ENCODE measurements at places on chromosomes 2 and 18. TPM values are rescaled to one million over a fixed set of nuclear protein-coding genes. Genes with fewer than 3 reads are reported as not detected.

RFX8 gene
- total RNA-seq = 2.6 TPM

ALPP gene
- not detected for total RNA-seq

GALR1 gene
- not detected for total RNA-seq

CD28 gene
- 205 TPM for total RNA-seq

GCG gene
- total RNA-seq = not detected

CFAP65 gene
- not detected for total RNA-seq

DNA sequence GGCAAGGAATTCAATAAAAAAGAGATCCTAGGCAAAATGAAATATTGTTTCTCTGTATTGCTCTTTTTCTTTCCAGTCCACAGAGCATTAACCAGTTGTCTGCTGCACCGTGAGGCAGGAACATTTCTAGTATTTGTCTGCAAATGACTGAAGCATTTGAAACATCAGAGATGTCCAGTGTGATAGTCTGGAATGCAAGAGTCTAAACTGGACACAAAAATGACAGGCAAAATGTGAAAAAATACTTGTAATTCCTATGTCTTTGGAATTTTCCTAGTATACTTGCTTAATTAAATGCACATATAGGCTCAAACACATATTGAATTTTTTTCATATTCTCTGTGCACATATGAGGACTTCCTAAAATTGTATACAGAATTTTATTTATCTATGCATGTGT, 120.5 kb upstream of the SPATS2L start:
- H3K27me3 ChIP-seq = peaks cover 33% of the 10 kb centered on the region
- no peak overlapping the region for H3K4me3 ChIP-seq
- no peaks in the 10 kb centered on the region for H3K4me1 ChIP-seq
- H3K36me3 ChIP-seq = no peaks in the 10 kb centered on the region

GRCh38 chr18:9539283-9539682, 64.0 kb downstream of the RALBP1 start:
- no peak overlapping the region for H3K4me3 ChIP-seq
- DNase-seq = no peak
- peaks cover 26% of the 10 kb centered on the region for H3K36me3 ChIP-seq
- no peaks in the 10 kb centered on the region for H3K27me3 ChIP-seq
- no peak overlapping the region for H3K27ac ChIP-seq

GRCh38 chr2:153626676-153627075, 148.1 kb upstream of the RPRM start:
- no peaks in the 10 kb centered on the region for H3K36me3 ChIP-seq
- no peak overlapping the region for H3K27ac ChIP-seq
- no peaks in the 10 kb centered on the region for H3K4me1 ChIP-seq
- no peak overlapping the region for H3K4me3 ChIP-seq

GRCh38 chr2:154193246-154193645, 321.5 kb downstream of the GALNT13 start:
- no peak for DNase-seq
- no peak overlapping the region for H3K4me3 ChIP-seq
- no peaks in the 10 kb centered on the region for H3K36me3 ChIP-seq
- no peaks in the 10 kb centered on the region for H3K4me1 ChIP-seq

DNA sequence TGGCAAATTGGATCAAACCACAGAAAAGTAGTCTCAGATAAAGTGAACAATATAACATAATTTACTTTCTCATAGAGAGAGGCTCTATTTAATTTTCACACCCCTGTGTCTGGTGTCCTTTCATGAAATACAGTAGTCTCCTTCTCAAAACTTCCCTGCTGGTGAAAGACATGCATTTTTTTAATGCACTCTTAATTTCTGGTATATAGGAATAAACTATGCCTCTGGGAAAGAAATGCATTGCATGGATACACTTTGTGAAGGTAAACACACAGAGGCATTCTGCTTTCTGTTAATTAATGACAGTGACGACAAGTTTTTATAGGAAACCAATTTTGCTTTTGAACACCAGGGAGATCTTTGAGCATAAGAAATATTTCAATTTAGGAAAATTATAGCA, 24.1 kb upstream of the TMEM178A start:
- H3K27ac ChIP-seq = no peak overlapping the region
- H3K4me3 ChIP-seq = no peak overlapping the region
- no peaks in the 10 kb centered on the region for H3K36me3 ChIP-seq
- no peak for DNase-seq
- no peaks in the 10 kb centered on the region for H3K4me1 ChIP-seq

DNA sequence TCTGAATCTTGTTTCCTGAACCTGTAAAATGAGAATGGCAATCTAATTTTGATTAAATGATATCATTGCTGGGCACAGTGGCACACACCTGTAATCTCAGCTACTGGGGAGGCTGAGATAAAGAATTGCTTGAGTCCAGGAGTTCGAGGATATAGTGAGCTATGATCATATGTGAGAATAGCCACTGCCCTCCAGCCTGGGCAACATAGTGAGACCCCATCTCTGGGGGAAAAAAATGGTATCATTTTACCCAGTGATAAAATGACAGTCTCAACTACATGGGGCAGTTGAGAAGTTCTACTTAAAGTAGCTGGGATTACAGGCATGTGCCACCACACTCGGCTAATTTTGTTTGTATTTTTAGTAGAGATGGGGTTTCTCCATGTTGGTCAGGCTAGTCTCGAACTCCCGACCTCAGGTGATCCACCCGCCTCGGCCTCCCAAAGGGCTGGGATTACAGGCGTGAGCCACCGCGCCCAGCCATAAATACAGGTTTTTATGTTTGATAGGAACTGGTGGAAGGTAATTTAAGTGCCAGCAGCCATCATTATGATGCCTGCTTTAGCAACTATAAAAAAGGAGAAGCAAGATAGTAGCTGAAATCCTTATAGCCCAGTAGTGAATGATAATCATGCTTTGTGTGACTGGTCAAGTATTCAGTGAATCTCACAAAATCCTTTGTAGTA, 17.0 kb downstream of the BZW1 start:
- peaks cover 20% of the 10 kb centered on the region for H3K36me3 ChIP-seq
- no peak for DNase-seq
- no peaks in the 10 kb centered on the region for H3K27me3 ChIP-seq
- no peaks in the 10 kb centered on the region for H3K4me1 ChIP-seq
- no peak overlapping the region for H3K27ac ChIP-seq

GRCh38 chr2:101827246-101827645, 129.7 kb downstream of the MAP4K4 start:
- no peak for DNase-seq
- no peaks in the 10 kb centered on the region for H3K27me3 ChIP-seq
- H3K4me3 ChIP-seq = no peak overlapping the region

GRCh38 chr2:128623776-128624761, 305.4 kb upstream of the HS6ST1 start:
- peak; percentile 31 for DNase-seq
- H3K27me3 ChIP-seq = peaks cover 1% of the 10 kb centered on the region
- H3K27ac ChIP-seq = no peak overlapping the region
- peaks cover 11% of the 10 kb centered on the region for H3K4me1 ChIP-seq
- H3K4me3 ChIP-seq = no peak overlapping the region

GRCh38 chr2:69251943-69252342, 135.1 kb downstream of the GFPT1 start:
- H3K36me3 ChIP-seq = no peaks in the 10 kb centered on the region
- no peak overlapping the region for H3K4me3 ChIP-seq
- H3K27ac ChIP-seq = no peak overlapping the region
- peaks cover 45% of the 10 kb centered on the region for H3K27me3 ChIP-seq
- no peaks in the 10 kb centered on the region for H3K4me1 ChIP-seq

DNA sequence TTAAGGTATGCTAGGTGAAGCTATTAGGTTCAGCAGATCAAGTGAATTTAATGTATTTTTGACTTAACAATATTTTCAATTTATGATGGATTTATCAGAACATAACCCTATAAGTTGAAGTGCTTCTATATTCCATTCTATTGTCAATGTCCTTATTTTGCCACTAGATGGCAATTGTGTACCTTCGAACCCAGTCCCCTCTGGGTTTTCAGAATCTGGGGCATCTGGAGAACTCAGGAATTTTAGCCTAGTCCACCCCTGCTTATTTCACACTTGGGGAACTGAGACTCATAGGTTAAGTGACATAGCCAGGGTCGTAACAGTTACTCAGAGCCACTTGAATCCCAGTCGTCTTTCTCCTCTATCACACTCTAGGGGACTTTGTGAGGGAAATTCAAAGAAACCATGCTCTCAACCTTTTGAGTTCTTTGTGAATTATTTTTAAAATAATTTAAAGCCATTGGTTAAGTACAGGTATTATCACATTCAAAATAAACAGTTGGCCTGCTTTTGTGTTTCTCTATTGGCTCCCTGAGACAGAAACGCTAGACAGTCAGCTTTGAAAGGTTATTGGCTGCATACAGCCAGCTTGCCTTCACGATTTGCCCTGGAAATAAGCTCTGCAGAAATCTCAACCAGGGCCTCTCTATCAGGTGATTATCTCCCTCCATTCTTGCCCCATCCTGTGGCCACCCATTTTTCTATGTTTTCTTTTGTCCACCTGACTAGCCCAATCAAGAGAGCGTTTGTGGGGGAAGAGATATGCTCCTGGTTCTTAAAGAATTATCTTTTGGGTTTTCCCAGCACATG, 145.0 kb downstream of the TTC27 start:
- no peak overlapping the region for H3K4me3 ChIP-seq
- H3K27me3 ChIP-seq = no peaks in the 10 kb centered on the region
- H3K27ac ChIP-seq = no peak overlapping the region
- no peaks in the 10 kb centered on the region for H3K36me3 ChIP-seq

- H3K4me3 ChIP-seq = no peak overlapping the region
- H3K27ac ChIP-seq = no peak overlapping the region
- H3K4me1 ChIP-seq = no peaks in the 10 kb centered on the region
- DNase-seq = no peak
These were observed 9.8 kb downstream of the CAVIN2 start for GRCh38 chr2:191836853-191837769.

- no peaks in the 10 kb centered on the region for H3K36me3 ChIP-seq
- no peaks in the 10 kb centered on the region for H3K4me1 ChIP-seq
- H3K27me3 ChIP-seq = peaks cover 3% of the 10 kb centered on the region
- DNase-seq = no peak
- H3K27ac ChIP-seq = no peak overlapping the region
- H3K4me3 ChIP-seq = no peak overlapping the region
These were observed 126.2 kb downstream of the NR4A2 start for GRCh38 chr2:156206355-156206754.

DNA sequence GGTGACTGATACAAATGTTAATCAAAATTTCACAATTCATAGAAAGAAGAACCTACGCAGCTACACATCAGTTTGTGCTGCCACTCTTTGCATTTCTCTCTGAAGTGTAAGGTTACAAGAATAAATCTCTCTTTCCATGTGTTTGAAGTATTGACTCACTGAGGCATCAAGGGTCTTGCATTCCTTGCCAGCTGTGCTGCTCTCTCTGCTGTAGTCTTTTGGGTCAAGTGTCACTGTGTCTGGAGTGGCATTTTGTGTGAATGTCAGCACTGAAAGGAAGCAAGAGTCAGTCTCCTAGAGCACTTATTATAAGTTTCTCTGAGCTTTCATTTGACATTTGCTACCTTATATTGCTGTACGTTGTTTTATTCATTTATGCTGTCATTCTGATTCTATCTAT, 1696.1 kb upstream of the LRRTM1 start:
- H3K36me3 ChIP-seq = no peaks in the 10 kb centered on the region
- no peak for DNase-seq
- H3K27ac ChIP-seq = no peak overlapping the region
- no peaks in the 10 kb centered on the region for H3K4me1 ChIP-seq
- H3K4me3 ChIP-seq = no peak overlapping the region

- DNase-seq = no peak
- peaks cover 21% of the 10 kb centered on the region for H3K4me1 ChIP-seq
- no peaks in the 10 kb centered on the region for H3K27me3 ChIP-seq
These were observed 29.8 kb downstream of the B3GNT7 start for GRCh38 chr2:231425291-231425810.

- no peak overlapping the region for H3K27ac ChIP-seq
- H3K27me3 ChIP-seq = no peaks in the 10 kb centered on the region
- DNase-seq = no peak
- H3K4me3 ChIP-seq = no peak overlapping the region
These were observed 15.8 kb downstream of the ZNF236 start for GRCh38 chr18:76838182-76838581.

DNA sequence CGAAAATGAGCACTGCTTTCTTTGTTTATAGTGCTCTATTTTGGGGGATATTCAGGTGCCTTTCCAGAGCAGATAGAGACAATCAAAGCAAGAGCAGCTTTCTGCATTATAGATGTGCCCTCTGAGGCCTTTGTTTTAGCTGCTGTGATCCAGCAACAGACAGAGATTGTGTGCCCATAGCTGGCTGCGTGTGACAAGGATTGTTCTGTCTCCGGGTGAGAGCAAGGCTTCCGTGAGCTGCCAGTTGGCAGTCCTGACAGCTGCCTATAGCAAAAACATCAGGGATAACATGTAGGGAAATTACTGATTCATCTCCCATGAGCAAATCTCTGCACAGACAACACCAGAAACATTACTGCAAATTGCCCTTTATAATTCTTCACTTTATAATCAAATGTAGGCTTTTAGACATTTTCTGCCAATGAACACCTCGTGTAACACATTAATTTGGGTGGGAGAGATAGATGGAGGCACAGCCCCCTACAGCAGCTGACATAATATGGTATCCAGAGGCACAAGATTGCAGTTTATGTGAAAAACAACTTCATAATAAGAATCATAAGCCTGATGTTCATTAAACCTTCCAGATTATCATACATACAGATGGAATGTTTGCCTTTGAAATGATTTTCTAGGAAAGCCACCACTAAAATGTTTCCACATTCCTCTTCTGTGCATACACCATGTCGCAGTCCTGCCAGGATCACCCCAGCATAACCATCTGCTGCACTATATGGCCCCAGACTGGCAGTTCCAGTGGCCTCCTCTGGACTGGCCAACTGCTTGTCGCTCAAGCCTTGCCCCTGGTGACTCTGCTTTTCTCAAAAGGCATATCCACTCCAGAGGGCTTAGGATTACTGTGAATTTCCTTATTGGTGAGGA, 131.2 kb downstream of the TRIB2 start:
- H3K27me3 ChIP-seq = peaks cover 17% of the 10 kb centered on the region
- H3K27ac ChIP-seq = no peak overlapping the region
- DNase-seq = no peak

DNA sequence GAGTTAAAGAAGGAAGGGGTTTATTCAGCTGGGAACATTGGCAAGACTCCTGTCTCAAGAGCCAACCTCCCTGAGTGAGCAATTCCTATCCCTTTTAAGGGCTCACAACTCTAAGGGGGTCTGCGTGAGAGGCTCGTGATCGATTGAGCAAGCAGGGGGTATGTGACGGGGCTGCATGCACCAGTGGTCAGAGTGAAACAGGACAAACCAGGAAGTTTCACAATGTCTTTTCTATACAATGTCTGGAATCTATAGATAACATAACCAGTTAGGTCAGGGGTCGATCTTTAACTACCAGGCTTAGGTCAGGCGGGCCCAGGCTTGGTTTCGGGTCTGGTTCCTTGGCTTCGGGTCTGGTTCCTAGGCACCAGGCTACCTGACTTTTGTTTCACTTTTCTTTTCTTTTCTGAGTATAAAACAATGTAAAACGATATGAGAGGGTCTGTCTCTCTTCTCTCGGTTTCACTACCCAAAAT, 30.1 kb upstream of the LIPG start:
- no peaks in the 10 kb centered on the region for H3K4me1 ChIP-seq
- H3K36me3 ChIP-seq = no peaks in the 10 kb centered on the region
- peaks cover 29% of the 10 kb centered on the region for H3K27me3 ChIP-seq
- no peak overlapping the region for H3K27ac ChIP-seq
- no peak overlapping the region for H3K4me3 ChIP-seq

All from activated CD4-positive, alpha-beta memory T cell treated with anti-CD3 and anti-CD28 coated beads, Interleukin-2, amount 10 ng/mL, durations not matched to agents 7 days and 5 days (primary cell).